ENCODE measurements at places on chromosomes 1 and 21.
A peak's percentile ranks its signal among the peaks of the same experiment; 100 is the strongest.

DNA sequence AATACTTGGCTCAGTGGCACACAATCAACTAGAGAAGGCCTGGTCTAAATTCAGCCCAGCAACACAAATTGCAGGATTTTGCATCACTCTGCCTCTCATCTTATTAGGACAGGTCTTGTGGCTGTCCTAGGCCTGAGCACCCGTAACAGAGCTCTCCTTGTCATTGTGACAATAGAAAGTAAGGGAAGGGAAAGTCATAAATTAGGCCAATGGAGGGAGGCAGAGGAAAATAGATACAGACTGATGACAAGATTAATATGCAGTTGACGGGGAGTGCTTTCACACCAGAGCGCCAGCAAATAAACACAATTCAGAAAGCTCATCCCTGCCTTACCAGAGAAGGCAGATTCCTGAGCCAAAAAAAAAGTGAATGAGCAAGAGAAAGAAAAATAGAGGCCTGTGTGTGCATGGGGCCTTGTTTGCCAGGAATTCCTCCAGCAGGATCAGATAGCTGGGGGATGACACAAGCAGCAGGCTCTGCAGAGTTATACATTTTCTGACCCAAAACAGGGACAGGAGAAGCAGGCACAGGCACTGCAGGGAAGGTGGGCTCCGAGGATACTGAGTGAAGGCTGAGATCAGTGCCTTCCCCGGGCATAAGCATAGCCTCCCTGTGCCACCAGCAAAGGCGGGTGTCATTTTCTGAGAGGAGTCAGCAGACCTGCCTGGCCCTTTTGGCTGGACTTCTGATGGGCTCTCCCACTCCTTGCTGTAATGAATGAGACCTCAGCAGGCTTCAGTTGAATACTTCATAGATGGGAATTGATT is 110.0 kb upstream of the SPAG17 start:
- H3K27me3 ChIP-seq = no peaks in the 10 kb centered on the region
- no peaks in the 10 kb centered on the region for H3K36me3 ChIP-seq
- no peaks in the 10 kb centered on the region for H3K4me1 ChIP-seq
- no peak for DNase-seq
- no peak overlapping the region for H3K27ac ChIP-seq
- no peak overlapping the region for H3K4me3 ChIP-seq

DNA sequence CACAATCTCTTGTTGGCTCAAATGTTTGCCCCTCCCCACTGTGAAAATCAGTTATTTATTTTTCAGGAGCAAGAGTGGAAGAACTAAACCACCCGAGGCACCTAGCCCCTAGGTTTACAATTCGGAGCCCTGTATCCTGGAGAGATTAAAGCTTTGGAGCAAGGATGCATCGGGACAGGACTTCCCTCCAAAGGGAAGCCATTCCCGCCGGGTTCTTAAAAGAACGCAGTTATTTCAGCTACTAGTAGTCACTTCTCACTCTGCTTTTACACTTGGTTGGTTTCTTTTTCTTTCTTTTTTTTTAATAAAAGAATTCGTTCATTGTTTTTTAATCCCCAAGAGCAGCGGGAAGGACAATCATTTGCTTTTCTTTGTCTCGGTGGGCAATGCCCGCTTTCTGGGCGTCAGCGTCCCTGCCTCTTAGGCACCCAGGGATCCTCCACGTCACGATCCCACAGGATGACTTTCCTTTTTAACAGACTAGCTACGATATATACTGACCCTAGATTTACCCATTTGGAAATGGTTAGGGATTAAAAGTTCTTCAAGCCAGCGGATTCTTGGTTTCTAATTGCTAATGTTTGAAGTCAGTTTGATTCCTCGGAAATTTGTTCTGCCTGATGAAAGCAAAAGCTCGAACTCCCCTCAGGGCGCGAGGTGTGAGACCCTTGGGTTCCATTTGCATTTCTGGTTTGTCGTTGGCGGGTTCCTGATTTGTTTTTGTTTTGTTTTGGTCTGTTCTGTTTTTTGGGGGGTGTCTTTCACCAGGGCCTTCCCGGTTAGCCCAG is 9.0 kb downstream of the TBX15 start:
- no peak for DNase-seq
- H3K27ac ChIP-seq = no peak overlapping the region
- H3K27me3 ChIP-seq = peaks cover 82% of the 10 kb centered on the region
- no peak overlapping the region for H3K4me3 ChIP-seq

- DNase-seq = no peak
- H3K36me3 ChIP-seq = no peaks in the 10 kb centered on the region
- H3K4me3 ChIP-seq = no peak overlapping the region
- H3K4me1 ChIP-seq = no peaks in the 10 kb centered on the region
- H3K27ac ChIP-seq = no peak overlapping the region
Observed at GRCh38 chr1:204147406-204148383, 4.1 kb downstream of the ETNK2 start.

GRCh38 chr1:1438531-1439381 is 3.3 kb downstream of the VWA1 start:
- DNase-seq = no peak
- H3K27me3 ChIP-seq = peaks cover 27% of the 10 kb centered on the region

DNA sequence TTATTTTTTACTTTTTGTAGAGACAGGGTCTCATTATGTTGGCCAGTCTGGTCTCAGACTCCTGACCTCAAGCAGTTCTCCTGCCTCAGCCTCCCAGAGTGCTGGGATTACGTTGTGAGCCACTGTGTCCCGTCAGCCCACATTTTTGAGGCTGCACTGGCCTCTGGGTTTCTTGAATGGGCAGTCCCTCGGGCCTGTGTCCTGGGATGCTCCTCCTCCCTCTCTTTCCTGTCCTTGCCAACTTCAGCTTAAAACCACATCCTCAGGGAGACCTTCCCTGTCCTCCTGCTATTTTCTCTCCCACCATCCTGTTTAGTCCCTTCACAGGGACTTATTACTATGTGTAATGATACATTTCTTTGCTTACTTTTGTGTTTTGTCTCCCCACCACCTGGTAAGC is 31.4 kb upstream of the LYST start:
- no peaks in the 10 kb centered on the region for H3K27me3 ChIP-seq
- H3K4me3 ChIP-seq = no peak overlapping the region
- DNase-seq = no peak
- no peaks in the 10 kb centered on the region for H3K36me3 ChIP-seq
- H3K4me1 ChIP-seq = peaks cover 9% of the 10 kb centered on the region

GRCh38 chr1:41882486-41882885 is 36.2 kb downstream of the HIVEP3 start:
- H3K4me1 ChIP-seq = peaks cover 11% of the 10 kb centered on the region
- no peaks in the 10 kb centered on the region for H3K36me3 ChIP-seq

DNA sequence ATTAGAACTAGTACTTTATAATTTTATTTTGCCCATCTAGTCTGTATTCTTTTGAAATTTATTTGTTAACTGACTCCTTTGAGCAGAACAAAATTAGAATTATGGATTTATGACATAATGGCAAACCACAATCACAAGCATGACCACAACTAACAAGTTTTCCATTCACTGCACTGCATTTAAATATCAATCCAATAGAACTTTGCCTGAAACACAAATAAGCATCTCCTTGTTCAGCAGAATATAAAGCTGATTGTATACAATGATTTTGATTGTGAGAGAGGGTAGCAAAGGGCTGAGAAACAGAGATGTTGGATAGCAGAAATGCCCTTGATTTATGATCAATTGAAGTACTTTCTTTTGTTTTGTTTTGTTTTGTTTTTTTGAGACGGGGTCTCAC is 495.5 kb upstream of the RGS18 start:
- no peaks in the 10 kb centered on the region for H3K27me3 ChIP-seq
- H3K36me3 ChIP-seq = no peaks in the 10 kb centered on the region
- H3K27ac ChIP-seq = no peak overlapping the region
- H3K4me1 ChIP-seq = no peaks in the 10 kb centered on the region
- no peak overlapping the region for H3K4me3 ChIP-seq

DNA sequence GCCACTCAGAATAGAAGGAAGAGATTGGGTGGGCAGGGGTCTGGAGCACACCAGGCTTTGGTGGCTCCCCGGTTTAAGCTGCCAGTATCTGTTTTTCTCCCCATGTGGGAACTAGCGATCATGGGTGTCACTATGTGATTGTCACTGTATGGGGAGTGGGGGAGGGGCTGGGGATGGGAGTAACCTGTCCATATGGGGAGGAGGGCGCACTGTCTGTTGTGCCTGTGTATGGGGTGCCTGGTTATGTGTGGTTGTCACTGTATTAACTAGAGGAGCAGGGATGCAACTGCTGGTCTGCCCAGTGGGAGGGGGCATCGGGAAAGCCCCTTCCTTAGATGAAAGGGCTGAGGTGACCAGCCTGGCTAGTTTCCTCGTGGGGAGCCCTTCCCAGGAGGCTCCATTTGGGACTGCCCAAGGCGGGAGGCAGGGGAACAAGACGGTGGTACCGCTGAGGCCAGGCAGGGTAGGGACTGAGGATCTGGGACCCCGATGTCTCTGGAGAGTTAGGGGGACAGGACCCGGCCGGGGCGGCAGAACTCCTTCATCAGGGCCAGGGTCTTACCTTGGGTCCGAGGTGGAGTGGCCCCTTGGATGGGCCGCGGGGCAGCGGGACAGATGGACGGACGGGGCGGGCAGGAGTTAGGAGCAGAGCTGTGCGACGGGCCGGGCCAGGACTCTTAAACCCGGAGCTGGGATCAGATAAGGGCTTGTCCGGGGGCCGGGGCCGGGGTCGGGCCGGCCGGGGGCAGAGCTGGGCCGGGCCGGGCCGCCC is at the start of gene KCNJ10:
Gene KCNJ10, minus strand, starts transcription at position 701 of the 772 bp plus-strand sequence. CDS start 27,628 bp downstream, outside the sequence.
- H3K36me3 ChIP-seq = no peaks in the 10 kb centered on the region
- H3K27me3 ChIP-seq = peaks cover 34% of the 10 kb centered on the region
- H3K4me3 ChIP-seq = peak within 1 kb of the TSS; percentile 83
- no peak within 1 kb of the TSS for H3K27ac ChIP-seq
- DNase-seq = no peak

DNA sequence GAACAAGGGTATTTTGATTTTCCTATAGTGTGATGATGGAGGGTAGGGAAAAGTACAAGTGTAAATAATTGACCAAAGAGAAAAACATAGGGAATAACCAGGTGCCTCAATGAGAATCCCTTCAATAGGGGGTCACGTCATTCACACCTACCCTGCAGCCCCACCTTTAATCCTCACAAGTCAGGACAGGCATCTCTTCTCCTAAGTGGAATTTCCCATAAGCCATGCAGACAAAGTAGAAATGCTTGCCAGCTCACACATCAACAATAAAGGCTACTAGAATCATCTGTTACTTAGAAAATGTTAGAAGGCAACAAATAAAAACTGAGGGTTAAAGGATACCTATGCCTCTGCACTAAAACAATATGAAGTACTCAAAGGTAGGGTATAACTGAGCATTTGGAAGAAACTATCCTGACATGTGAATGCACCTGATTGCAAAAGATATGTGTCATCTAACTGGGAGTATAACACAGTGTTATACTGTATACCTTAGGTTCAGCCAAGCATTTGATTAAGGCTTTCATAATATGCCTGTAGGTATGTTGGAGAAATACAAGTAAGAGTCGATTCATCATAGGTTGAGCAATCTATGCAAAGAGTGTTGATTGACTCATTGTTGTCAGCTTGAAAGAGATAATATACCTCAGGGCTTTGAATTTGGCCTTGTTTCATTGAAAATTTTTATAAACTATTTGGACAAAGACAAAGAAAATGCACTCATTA is 32.4 kb upstream of the ATP1A1 start:
- H3K4me3 ChIP-seq = no peak overlapping the region
- no peak overlapping the region for H3K27ac ChIP-seq
- no peaks in the 10 kb centered on the region for H3K36me3 ChIP-seq
- no peak for DNase-seq
- no peaks in the 10 kb centered on the region for H3K27me3 ChIP-seq

DNA sequence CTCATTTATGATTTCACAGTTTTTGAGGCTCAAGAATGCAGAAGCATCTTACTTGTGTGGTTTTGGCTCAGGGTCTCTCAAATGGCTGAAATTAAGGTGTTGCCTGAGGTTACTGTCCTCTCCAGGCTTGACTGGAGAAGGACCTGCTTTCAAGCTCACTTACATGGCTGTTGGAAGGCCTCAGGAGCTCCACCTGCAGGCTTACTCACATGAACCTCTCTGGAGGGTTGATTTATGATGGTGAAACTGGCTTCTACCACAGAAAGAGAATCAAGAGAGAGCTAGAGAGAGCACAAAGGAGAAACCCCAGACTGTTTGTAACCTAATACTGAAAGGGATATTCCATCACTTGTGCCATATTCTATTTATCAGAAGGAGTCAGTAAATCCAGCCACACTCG is 6.2 kb upstream of the KCNK2 start:
- H3K27ac ChIP-seq = no peak overlapping the region
- peaks cover 24% of the 10 kb centered on the region for H3K27me3 ChIP-seq

- peaks cover 10% of the 10 kb centered on the region for H3K4me1 ChIP-seq
- no peaks in the 10 kb centered on the region for H3K27me3 ChIP-seq
- no peak overlapping the region for H3K4me3 ChIP-seq
- H3K36me3 ChIP-seq = peaks cover 14% of the 10 kb centered on the region
- no peak for DNase-seq
Observed at GRCh38 chr1:91736715-91737615, 149.0 kb downstream of the TGFBR3 start.

DNA sequence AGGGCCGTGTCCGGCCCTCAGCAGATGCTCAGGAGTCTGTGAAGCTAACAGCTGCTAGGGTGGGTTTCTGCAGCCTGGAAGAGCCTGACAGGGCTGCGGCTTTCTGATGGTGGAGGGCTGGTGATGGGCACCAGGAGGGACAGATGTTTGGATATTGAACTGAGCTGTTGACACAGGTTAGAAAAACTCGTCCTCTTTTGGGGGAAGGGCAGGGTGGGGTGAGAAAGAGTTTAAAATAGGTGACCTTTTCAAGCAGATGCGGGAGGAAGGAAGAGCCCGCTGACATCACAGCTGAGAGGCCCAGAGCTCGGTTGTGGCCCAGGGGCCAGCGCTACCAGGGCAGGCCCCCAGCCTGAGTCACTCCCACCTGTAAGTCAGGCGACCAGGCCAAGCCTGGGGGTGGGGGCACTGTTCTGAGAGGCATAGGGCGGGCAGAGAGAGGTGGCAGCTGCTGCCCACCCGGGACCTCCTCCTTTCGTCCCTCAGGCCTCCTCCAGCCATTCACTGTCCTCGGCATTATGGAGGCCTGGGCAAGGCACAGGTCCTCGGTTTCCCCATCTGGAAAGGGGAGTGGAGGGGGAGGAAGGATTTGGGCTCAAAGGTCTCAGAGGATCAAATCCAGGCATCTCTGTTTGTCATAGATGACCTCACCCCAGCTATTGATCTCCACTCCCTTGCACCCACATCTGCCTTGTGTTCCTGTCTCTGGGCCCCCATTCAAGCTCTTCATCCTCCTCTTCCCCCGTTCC is 32.3 kb upstream of the ID3 start:
- H3K27ac ChIP-seq = peak overlapping the region; percentile 93
- peaks cover 72% of the 10 kb centered on the region for H3K4me1 ChIP-seq
- no peaks in the 10 kb centered on the region for H3K27me3 ChIP-seq
- H3K36me3 ChIP-seq = no peaks in the 10 kb centered on the region
- H3K4me3 ChIP-seq = peak overlapping the region; percentile 65

DNA sequence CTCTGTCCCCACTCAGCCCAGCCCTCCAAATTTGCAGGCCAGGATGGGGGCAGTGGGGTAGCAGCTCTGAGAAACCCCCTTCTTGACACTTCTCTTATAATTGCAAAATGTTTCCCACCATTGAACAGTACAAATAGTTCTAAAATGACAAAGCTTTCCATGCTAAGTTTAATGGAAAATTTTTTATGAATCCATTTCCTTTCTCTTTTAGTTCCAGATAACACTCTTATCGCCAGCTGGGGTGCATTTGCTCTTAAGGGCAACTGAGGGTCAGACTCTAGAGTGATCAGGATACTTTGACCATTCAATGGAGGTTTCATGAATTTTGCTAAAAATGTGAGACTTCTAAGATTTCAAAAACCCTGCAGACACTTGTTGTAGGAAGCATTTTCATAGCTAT is 29.9 kb downstream of the PIK3C2B start:
- no peak overlapping the region for H3K4me3 ChIP-seq
- peaks cover 11% of the 10 kb centered on the region for H3K36me3 ChIP-seq
- H3K27ac ChIP-seq = peak overlapping the region; percentile 90
- no peaks in the 10 kb centered on the region for H3K27me3 ChIP-seq
- DNase-seq = no peak

Measured in activated naive CD8-positive, alpha-beta T cell treated with anti-CD3 and anti-CD28 coated beads for 36 hours (primary cell).